ENCODE measurements at places on chromosomes 11 and 22.

DNA sequence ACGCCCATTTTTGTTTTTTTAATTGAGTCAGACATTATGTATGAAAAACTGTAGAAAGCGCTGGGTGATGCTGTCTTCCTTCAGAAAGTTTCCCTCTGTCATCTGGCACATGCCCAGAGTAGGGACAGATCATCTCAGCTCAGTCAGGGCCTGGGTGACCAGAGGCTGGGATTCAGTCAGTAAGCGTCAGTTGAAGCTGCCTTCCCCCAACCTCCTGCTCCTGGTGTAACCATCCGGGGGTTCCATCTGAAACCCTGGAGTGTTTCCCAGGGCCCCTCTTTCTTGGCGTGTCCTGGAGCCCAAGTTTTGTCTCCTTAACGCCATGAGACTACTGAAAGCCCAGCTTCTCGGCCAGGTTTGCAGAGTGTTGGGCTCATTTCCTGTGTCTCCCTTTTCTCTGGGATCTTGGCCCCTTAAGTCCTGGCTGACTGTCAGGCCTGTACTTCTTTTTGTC is 10.7 kb downstream of the PPFIA1 start:
- no peak for DNase-seq

DNA sequence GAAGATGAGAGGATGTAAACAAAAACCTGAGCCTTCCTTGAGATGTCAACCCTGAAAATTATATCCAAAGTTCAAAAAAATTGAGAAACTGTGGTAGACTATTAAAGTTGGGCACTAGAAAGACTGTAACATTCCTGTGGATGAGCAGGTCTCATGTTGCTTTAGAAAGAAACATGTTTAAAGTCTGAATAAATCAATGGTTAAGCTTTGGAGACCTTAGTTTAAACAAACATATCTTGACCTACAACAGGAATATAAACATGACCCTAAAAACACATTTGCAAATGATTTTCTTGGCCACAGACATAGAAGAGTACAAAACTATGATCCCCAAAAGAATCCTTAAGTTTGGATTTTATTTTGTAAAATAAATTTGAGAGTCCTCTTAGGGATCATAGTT is 38.1 kb upstream of the PCF11 start:
- DNase-seq = no peak

- DNase-seq = no peak
These were observed 35.5 kb downstream of the RNF141 start for GRCh38 chr11:10505278-10506007.

GRCh38 chr11:57815476-57815875 is 53.9 kb downstream of the CTNND1 start:
- DNase-seq = no peak

DNA sequence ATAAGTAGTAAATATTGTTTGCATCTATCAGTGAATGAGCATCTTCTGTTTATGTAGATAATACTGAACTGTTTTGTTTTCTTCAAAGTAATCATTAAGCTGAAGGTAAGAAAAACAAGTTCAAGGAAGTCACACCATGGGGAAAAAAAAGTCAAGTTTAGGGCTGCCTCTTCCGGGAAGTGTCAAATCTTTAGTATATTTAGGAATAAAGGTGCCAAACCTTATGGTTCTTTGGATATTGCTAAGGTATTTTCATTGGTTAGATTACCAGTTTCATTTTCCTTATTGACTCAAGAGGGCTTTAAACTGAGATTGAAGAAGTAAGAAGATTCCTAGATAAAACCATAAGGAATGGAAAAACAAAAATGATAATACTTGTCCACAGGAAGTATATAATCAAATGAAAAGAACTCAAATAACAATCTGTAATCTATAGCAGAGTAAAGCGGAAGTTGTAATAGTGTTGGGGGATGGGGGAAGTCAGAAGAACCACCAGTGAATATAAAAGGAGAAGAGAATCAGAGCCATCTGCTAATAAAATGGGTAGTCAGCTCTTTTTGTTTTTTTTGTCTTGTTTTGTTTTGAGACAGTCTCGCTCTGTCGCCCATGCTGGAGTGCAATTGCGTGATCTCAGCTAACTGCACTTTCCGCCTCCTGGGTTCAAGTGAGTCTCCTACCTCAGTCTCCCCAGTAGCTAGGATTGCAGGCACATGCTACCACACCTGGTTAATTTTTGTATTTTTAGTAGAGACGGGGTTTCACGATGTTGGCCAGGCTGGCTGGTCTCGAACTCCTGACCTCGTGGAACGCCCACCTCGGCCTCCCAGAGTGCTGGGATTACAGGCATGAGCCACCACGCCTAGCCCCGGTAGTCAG is 2.3 kb downstream of the ATM start:
- peak; percentile 80 for DNase-seq

GRCh38 chr22:43911351-43911750 is 12.3 kb upstream of the PNPLA3 start:
- no peak for DNase-seq

DNA sequence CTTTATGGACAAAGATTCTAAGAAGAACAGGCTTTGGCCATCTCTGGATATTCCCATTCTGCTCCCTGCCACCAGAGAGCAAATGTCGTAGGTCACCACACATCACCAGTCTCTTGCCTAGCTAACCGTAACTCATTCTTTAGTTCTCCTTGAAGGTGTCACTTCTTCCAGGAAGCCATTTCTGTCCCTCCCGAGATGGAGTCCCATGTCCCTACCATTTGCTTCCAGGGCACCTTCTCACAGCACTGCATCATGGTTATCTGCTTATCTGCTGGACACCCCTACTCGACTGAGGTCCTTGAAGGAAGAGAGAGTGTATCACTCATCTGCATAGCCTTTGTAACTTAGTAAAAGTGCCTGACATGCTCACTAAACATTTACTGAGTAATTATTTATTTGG is 47.6 kb downstream of the FAM83F start:
- no peak for DNase-seq

DNA sequence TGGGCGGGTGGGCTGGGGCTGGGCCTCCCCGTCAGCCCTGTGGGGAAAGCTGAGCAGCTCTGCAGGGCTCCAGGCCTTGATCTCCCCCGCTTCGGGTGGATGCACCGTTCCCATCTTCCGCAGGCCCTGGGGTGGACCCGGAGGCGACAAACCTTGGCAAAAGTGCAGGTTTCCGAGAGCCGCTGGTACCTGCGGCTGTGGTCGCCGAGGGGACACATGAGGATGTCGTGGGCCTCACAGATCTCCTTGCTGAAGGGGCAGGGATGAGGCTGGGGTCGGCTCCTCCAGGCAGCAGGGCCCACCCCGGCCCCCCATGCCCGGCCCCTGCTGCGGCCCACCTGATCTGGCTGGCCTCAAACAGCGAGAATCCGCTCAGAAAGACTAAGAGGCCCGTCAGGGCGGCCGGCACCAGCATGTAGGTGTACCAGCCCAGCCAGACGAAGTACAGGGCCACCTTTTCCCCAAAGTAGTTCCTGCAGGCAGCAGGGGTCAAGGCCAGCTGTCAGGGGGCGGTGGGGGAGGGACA is 11.8 kb downstream of the ANO9 start:
- no peak for DNase-seq

DNA sequence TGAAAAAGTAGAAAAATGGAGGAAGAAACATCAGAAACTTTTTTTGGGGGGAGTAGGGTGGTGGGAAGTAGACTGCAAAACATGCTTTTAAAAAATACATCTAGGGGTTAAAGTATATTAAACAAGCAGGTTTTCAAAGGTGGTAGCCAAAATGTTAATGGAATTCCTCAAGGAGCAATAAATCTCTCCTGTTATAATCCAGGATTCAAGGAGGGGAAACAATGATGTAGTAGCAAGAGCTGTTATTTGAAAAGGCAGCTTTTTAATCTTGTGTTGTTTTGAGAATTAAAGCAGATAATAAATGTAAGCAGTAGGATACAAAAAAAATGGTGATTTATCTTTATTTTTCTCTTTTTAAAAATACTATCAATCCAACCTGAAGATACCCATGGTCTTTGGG is 736.5 kb upstream of the CCDC90B start:
- no peak for DNase-seq

GRCh38 chr11:36565031-36565610 is 2.7 kb upstream of the RAG1 start:
- DNase-seq = no peak

GRCh38 chr11:19493446-19494213 is 219.0 kb upstream of the NAV2 start:
- DNase-seq = no peak

- DNase-seq = no peak
These were observed 12.4 kb downstream of the MYH9 start for GRCh38 chr22:36375071-36375980.

- no peak for DNase-seq
These were observed 2.5 kb downstream of the MRPL49 start for GRCh38 chr11:65124480-65125196.

- no peak for DNase-seq
These were observed 281.7 kb downstream of the LRRC4C start for GRCh38 chr11:41177791-41178190.

DNA sequence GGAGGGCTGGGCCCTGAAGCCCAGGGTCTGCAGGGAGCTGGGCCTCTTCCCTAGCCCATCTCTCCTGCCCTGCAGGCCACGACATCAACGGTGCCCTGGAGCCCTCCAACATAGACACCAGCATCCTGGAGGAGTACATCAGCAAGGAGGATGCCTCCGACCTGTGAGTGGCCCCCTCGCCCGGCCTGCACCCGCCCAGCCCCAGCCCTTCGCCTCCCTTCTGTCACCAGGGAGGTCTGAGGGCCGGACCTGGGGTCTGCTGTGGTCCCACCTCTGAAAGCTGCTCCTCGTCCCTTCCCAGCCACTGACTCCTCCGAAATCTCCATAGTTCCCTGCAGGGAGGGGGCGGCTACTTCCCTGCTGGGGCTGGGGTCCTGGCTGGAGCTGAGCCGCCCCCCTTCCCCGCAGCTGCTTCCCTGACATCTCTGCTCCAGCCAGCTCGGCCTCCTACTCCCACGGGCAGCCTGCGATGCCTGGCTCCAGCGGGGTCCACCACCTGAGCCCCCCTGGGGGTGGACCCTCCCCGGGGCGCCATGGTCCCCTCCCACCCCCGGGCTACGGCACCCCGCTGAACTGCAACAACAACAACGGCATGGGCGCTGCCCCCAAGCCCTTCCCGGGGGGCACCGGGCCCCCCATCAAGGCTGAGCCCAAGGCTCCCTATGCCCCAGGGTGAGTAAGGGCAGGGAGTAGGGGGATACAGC is 13.3 kb downstream of the MYRF start:
- no peak for DNase-seq

DNA sequence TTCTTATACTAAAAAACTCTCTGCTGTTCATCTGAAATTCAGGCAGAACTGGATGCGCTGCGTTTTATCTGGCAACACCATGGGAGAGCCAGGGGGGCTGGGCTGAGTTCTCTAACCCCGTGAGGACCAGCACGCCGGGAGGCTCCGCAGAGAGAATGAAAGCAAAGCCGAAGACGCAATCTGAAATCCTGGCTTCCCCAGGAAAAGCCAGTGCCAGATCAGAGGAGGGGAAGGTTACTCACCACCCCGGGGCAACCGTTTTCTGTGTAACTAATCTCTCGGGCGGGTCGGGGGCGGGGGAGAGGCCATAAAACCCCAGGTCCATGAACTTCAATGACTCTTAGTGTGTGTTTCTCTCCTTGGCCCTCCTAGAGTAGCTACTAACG is 99.4 kb downstream of the SHANK2 start:
- no peak for DNase-seq

DNA sequence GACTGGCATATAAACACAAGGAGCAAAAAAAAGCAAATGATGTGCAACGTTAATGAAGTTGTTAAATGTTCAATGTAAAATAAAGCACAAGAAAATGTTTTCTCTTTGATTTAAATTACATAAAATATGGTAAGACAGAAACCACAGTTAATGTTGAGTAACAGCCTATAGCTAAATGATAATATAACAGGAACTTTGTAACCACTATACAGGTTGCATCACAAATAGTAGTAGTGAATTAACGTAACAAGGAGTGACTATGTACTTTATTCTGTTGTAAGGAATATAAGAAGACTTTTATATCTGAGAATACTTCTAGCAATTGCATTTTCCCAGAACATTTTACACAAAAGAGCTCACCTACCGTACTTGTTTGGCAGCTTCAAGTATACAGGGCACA is 16.9 kb downstream of the SAAL1 start:
- DNase-seq = no peak

- DNase-seq = peak; percentile 67
These were observed 187.2 kb downstream of the MAML2 start for GRCh38 chr11:96155627-96156378.

- no peak for DNase-seq
These were observed 43.1 kb downstream of the NFAM1 start for GRCh38 chr22:42389143-42389542.

DNA sequence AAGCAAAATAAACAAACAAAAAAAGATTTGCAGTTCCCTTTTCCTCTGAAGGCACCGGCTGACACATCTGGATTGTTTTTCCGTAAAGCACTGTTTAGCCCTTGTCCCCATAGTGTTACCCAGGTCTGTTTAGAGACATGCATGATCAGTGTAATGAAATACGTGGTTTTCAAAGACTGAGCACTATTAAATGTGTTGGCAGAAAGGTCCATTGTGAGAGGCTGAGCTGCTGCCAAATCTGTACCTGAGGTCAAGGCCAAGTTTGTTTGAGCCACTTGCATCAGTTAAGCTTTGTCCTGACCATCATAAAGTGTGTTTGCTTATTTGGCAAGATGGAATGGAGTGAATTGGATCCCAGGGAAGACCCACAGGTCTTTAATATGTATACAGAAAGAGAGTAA is 26.3 kb downstream of the CTR9 start:
- DNase-seq = no peak

DNA sequence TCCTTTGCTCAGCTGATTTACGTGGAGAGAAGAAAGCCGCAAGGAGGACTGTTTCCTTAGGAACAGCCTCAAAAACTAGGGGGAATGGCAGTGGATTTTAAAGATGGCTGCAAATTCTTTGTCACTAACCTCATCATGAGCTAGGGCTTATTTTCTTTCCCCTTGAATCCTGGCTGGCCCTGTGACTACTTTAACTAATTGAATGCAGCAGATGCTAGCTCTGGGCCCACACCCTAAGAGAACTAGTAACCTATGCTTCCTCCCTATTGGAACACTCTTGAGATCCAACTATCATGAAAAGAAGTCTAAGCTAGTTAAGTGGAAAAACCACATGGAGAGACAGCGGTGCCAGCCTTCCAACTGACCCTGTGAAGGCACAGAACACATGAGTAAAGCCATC is 421.3 kb upstream of the NARS2 start:
- DNase-seq = no peak

GRCh38 chr11:2550606-2550970 is 105.8 kb downstream of the KCNQ1 start:
- DNase-seq = no peak

- no peak for DNase-seq
These were observed 1350.5 kb downstream of the BRD1 start for GRCh38 chr22:48477031-48477721.

- no peak for DNase-seq
These were observed 375.2 kb downstream of the SHANK2 start for GRCh38 chr11:70877151-70877550.

Data from CD4-positive, alpha-beta T cell treated with Interleukin-1 beta for 1 hour (primary cell).